Fibroblast of skin of right biceps (primary cell): ENCODE measurements at places on chromosomes 1 and 21.

GRCh38 chr1:183571678-183572268 lies 18.5 kb downstream of the NCF2 start:
- peak; percentile 16 for DNase-seq

- DNase-seq = no peak
Observed at GRCh38 chr1:48556186-48556850, 84.3 kb upstream of the SPATA6 start.

DNA sequence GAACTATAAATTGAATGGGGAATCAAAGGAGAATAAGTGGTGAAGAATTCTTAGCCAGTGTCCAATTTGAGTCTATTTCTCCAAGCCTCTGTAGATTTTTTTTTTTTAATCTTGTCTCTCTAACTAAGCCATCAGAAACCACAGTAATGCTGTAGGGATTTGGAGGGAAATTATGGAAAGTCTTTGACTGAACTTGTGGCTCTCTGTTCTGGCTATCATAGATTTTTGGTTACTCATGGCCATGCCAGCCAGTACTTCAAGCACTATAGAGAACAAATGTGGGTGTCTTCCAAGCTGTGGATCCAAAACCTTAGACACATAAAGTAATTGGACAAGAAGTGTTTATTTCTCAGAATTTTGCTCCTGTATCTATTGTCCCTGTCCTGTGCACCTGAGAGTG lies 147.9 kb downstream of the LRRC40 start:
- DNase-seq = no peak

DNA sequence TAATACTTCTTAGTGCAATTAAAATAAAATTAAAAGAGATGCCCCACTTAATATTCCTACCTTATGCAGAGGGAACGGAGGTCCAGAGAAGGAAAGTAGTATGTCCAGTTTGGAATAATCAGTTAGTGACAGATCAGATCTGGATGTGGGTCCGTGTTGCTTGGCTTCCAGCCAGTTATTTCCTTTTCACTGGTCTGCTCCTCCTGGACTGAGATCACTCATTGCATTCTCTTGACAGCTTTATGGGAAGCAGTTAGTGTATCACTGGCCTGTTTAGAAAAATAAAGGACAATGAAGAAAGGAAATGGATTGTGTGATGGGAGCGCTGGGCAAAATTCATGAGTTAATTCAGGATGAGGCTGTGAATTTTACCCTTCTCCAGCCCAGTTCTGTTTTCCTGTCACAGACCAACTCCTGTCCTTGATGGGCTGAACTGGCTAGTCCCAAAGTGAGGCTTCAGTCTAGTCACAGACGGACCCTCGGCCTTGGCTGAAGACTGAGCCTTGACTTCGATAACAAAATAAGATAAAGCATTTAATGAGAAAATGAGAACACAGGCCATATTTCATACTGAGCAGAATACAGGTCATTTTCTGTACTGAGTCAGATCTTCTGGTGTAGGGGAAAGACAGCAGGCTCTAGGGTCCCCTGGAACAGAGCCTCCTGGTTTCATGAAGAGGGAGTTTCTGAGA lies 85.2 kb upstream of the TRABD2B start:
- DNase-seq = no peak
